ENCODE measurements at places on chromosomes 6 and 20. TPM values are rescaled to one million over a fixed set of nuclear protein-coding genes. Genes with fewer than 3 reads are reported as not detected.

GRCh38 chr6:16205377-16206144, 32.8 kb upstream of the GMPR start:
- no peak overlapping the region for H3K27ac ChIP-seq
- H3K4me3 ChIP-seq: no peak overlapping the region
- DNase-seq: no peak
- H3K27me3 ChIP-seq: peaks cover 43% of the 10 kb centered on the region
- H3K36me3 ChIP-seq: no peaks in the 10 kb centered on the region
- H3K4me1 ChIP-seq: peaks cover 4% of the 10 kb centered on the region

GRCh38 chr20:19937218-19937617, 79.9 kb upstream of the NAA20 start:
- DNase-seq: no peak
- H3K4me3 ChIP-seq: peak overlapping the region; percentile 80
- peaks cover 28% of the 10 kb centered on the region for H3K4me1 ChIP-seq
- peaks cover 26% of the 10 kb centered on the region for H3K27me3 ChIP-seq
- H3K27ac ChIP-seq: peak overlapping the region; percentile 81
- no peaks in the 10 kb centered on the region for H3K36me3 ChIP-seq

GRCh38 chr6:6569096-6569810, 19.3 kb upstream of the LY86 start:
- peaks cover 42% of the 10 kb centered on the region for H3K27me3 ChIP-seq
- no peak for DNase-seq
- H3K4me1 ChIP-seq: no peaks in the 10 kb centered on the region
- no peak overlapping the region for H3K4me3 ChIP-seq
- no peak overlapping the region for H3K27ac ChIP-seq
- peaks cover 2% of the 10 kb centered on the region for H3K36me3 ChIP-seq

Gene CST5
- not detected for total RNA-seq

Gene GRM1
- not detected for total RNA-seq
